Activated CD4-positive, alpha-beta T cell treated with anti-CD3 and anti-CD28 coated beads, Interleukin-2, amount 10 ng/mL, durations not matched to agents 7 days and 5 days (primary cell): ENCODE measurements at places on chromosomes 16 and 17. TPM values are rescaled to one million over a fixed set of nuclear protein-coding genes. Genes with fewer than 3 reads are reported as not detected.

PERCC1 gene
- total RNA-seq: not detected

GRCh38 chr17:64507413-64507782, 621 bp downstream of the CEP95 start:
- peaks cover 57% of the 10 kb centered on the region for H3K36me3 ChIP-seq
- peak overlapping the region; percentile 95 for H3K4me3 ChIP-seq
- H3K4me1 ChIP-seq: peaks cover 46% of the 10 kb centered on the region
- peak overlapping the region; percentile 100 for H3K27ac ChIP-seq
- peak; percentile 64 for DNase-seq

GRCh38 chr16:86319585-86320236, 190.6 kb upstream of the FOXF1 start:
- no peak overlapping the region for H3K27ac ChIP-seq
- no peak overlapping the region for H3K4me3 ChIP-seq
- H3K4me1 ChIP-seq: no peaks in the 10 kb centered on the region
- H3K36me3 ChIP-seq: no peaks in the 10 kb centered on the region
- DNase-seq: peak; percentile 13

- no peak overlapping the region for H3K4me3 ChIP-seq
- no peak overlapping the region for H3K27ac ChIP-seq
- DNase-seq: no peak
- no peaks in the 10 kb centered on the region for H3K4me1 ChIP-seq
Measured at GRCh38 chr16:80324371-80324770, 216.4 kb upstream of the DYNLRB2 start.

DNA sequence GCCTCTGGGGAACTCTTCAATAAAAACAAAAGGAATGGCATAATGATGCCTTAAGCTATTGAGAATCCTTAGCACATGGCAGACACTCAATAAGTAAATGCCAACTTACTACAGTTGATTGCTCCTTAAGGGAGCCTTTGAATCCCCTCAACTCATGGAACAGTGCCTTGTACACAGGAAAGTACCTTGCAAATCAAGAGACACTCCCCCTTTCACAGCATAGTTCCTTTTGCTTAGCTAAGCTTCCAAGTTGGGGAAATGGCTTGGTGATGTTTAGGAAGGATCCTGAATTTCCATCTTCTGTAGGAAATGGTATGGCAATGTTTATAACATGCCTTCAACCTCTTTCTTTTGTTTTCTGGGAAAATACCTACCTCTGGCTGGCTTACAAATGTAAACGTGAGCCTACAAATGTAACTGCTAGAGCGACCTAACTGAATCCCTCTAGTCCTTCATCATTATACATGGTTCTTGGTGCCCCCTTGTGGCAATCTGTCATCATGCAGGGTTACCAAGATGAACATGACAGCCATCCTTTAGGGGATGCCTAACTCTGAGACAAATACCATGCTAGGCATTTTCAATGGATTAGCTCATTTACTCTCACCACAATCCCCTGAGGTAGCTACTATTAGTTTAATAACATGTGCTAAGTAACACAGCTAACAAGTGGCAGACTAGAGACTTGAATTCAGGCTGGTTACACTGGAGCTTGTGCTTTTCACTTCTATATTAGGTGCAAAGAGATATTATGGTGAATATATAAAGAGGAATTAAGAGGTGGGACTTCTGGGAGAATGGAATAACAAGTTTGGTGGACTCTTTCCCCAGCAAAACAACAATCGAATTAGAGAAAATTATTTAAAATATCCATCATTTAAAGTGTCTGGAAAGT, 65.0 kb downstream of the MMD start:
- H3K36me3 ChIP-seq: peaks cover 2% of the 10 kb centered on the region
- H3K27ac ChIP-seq: no peak overlapping the region
- no peak overlapping the region for H3K4me3 ChIP-seq
- peaks cover 29% of the 10 kb centered on the region for H3K27me3 ChIP-seq

GRCh38 chr17:39908789-39909352, 9.6 kb downstream of the GSDMB start:
- H3K4me3 ChIP-seq: no peak overlapping the region
- no peak for DNase-seq
- peaks cover 23% of the 10 kb centered on the region for H3K4me1 ChIP-seq

- H3K4me3 ChIP-seq: peak overlapping the region; percentile 50
- H3K27me3 ChIP-seq: peaks cover 28% of the 10 kb centered on the region
- peaks cover 11% of the 10 kb centered on the region for H3K4me1 ChIP-seq
- no peak overlapping the region for H3K27ac ChIP-seq
Measured at GRCh38 chr16:30786115-30786935, 680 bp downstream of the ZNF629 start.

GRCh38 chr16:84774810-84775209, 45.0 kb upstream of the CRISPLD2 start:
- DNase-seq: no peak
- H3K27ac ChIP-seq: no peak overlapping the region
- no peaks in the 10 kb centered on the region for H3K27me3 ChIP-seq
- peaks cover 4% of the 10 kb centered on the region for H3K4me1 ChIP-seq
- peaks cover 46% of the 10 kb centered on the region for H3K36me3 ChIP-seq

RND2 gene
- 0.05 TPM for total RNA-seq

- H3K4me3 ChIP-seq: no peak overlapping the region
- peaks cover 33% of the 10 kb centered on the region for H3K36me3 ChIP-seq
- peaks cover 56% of the 10 kb centered on the region for H3K4me1 ChIP-seq
- DNase-seq: no peak
- H3K27me3 ChIP-seq: no peaks in the 10 kb centered on the region
Measured at GRCh38 chr16:57997176-57997527, 3.3 kb downstream of the ZNF319 start.

TEX14 gene
- total RNA-seq: 0.27 TPM

DNA sequence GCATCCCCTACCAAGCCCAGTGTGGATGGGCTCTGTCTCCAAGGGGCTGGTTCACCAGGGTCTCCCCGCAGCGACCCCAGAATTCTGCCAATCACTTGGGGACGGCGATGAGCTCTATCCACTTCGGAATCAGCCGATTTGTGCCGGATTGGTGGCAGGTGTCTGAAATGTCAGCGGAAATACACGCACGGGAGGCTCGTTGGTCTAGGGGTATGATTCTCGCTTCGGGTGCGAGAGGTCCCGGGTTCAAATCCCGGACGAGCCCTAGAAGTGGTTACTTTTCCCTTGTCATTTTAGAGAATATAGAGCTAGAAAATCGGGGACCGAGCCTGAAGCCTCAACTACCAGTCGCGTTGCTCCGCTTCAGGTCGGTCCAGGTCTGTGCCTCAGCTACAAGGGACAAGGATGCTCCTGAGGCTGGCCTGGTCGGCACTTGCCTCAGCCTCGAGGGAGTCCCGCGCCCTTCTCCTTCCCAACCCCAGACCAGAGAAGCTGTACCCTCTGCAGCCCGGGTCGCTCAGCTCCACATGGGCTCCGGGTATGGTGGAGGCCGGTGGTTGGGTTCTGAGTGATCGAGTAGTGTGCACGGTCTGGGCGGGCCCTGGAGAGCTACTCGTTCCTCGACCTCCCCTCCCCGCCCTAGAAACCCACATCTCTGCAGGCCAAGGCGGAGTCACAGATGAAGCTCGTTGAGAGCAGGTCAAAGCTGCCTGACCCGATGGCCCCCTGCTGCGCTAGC, 16.0 kb upstream of the OR1F1 start:
- peaks cover 29% of the 10 kb centered on the region for H3K4me1 ChIP-seq
- peak overlapping the region; percentile 55 for H3K4me3 ChIP-seq
- no peak for DNase-seq

ZDHHC1 gene
- 0.22 TPM for total RNA-seq

- H3K4me3 ChIP-seq: no peak overlapping the region
- peak; percentile 67 for DNase-seq
- H3K27ac ChIP-seq: no peak overlapping the region
- no peaks in the 10 kb centered on the region for H3K27me3 ChIP-seq
- peaks cover 48% of the 10 kb centered on the region for H3K4me1 ChIP-seq
- peaks cover 27% of the 10 kb centered on the region for H3K36me3 ChIP-seq
Measured at GRCh38 chr17:66667491-66668030, 167.4 kb upstream of the CACNG5 start.

DNA sequence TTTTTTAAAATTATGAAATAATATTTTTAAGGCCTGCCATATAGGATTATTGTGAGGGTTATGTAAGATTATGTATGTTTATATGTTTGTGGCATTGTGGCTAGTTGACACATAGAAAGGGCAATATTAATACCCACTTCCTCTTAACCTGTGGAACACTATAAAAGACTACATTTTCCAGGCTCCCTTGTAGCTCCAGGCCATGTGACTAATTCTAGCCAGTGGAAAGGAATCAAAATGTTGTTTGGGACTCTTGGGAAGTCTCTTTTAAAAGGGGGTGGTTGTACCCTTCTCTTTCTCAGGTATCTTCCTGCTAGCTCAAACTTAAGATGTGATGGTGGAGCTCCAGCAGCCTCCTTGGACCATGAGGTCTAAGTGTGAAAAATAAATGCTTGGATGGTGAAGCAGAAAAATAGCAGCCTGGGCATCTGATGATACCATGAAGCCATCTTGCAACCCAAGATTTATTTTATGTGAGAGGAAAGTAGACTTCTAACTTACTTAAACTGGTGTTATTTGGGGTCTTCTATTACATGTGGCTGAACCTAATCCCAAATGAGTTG, 39.2 kb downstream of the TEKT5 start:
- H3K36me3 ChIP-seq: no peaks in the 10 kb centered on the region
- H3K27ac ChIP-seq: no peak overlapping the region
- H3K4me1 ChIP-seq: no peaks in the 10 kb centered on the region
- no peaks in the 10 kb centered on the region for H3K27me3 ChIP-seq
- no peak for DNase-seq

DNA sequence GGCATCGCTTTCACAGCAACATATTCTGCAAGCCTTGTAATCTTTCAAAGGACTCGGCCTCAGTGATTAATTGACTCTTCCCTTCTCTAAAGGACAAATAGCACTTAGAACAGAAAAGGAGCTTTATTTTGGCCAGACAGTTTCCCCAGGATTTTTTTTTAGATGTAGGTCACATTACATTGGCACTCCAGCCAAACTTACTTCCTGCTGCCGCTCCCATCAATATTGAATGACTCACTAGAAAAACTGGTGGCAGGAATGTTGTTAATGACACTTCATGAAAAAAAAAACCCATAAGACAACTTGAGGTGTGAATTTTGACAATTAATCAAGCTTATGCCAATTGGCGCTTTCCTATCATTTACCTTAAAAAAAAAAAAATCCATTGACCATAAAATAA, 432.6 kb downstream of the TOX3 start:
- DNase-seq: no peak
- no peaks in the 10 kb centered on the region for H3K27me3 ChIP-seq
- H3K4me1 ChIP-seq: no peaks in the 10 kb centered on the region

- no peak for DNase-seq
- H3K27ac ChIP-seq: no peak overlapping the region
- no peaks in the 10 kb centered on the region for H3K36me3 ChIP-seq
- H3K4me1 ChIP-seq: peaks cover 12% of the 10 kb centered on the region
- H3K27me3 ChIP-seq: no peaks in the 10 kb centered on the region
Measured at GRCh38 chr16:49531931-49532840, 158.6 kb downstream of the C16orf78 start.
